CD4-positive, alpha-beta T cell treated with Interferon gamma for 1 hour (primary cell): ENCODE measurements at places on chromosomes 12 and 14.

DNA sequence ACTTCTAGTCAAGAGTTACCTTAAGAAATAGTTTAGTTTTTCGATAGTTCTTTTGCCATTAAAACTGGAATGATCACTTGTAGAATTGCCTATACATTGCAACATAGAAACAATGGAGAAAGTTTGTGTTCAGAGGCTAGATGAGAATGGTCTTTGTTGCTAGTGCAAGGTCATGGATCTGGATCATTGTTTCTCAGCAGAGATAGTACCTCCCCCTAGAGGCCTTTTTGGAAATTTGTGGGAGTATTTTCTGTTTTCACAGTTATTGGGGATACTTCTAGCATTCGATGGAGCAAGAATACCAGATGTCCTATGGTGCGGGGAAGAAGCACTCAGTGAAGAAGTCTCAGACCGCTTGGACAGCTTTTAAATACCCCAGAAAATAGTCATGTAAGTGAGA is 138.8 kb upstream of the HMGA2 start:
- DNase-seq = no peak

DNA sequence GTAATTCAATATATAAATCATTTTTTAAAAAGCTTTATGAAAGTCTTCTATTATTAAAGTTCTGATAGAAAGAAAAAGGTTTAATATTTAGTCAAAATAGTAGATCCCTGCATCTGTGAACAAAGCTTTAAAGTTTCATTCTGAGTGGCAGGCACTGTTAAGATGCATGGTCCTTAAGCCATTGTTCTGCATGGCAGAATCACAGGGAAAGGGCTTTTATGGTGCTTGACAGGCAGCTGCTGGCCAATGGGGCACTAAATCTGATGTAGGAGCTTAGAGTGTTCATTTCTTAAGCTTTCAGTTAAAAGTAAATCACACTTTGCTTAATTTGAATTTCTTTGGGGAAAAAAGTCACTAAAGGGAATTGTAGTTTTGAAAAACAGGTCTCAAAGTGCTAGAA is 148.2 kb downstream of the PLEKHA5 start:
- no peak for DNase-seq

DNA sequence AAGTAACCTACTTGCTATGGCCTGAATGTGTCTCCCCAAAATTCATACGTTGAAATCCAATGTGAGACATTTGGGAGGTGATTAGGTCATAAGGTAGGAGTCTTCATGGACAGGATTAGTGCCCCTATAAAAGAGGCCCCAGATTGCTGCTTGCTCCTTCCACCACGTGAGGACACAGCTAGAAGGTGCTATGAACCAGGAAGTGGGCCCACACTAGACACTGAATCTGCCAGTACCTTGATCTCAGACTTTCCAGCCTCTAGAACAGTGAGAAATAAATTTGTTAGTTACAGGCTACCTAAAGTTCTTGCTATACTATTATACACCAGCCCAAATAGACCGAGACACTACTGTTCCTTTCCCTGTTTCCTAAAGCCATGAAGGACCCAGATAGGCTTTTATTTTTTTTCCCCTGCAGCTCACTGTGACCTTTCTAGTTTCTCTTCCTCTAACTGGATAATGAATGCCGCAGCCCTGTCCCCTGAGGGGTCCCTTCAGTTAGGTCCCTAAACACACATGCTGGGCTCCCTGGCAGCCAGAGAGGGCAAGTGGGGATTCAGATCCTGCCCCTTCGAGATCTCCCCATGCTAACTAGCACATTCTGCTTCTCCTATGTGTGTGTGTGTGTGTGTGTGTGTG is 19.3 kb downstream of the SLC25A3 start:
- peak; percentile 23 for DNase-seq

DNA sequence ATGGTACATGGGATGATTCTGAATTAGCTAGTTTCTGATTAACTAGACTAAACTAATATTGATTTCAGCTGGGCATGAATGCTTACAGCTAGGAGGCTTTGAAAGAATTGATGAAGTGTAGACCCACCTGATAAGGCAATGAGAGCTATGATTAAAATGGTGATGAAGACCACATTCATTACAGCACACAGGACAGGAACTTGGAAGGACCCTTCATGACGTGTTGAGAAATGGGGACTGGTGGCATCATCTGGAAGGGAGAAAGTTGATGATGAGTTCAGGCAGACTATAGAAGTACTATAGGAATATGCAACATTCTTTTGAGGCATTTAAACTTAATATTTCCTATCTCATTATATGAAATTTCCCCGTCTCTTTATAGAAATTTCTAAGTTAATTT is 4.5 kb downstream of the CD69 start:
- DNase-seq = no peak

- no peak for DNase-seq
Observed at GRCh38 chr14:62674563-62675237, 370.6 kb downstream of the KCNH5 start.
